ENCODE measurements at places on chromosomes 6 and 20. TPM values are rescaled to one million over a fixed set of nuclear protein-coding genes. Genes with fewer than 3 reads are reported as not detected.

PTPRT gene
- polyA plus RNA-seq = 0.56 TPM

TRIM40 gene
- 0.10 TPM for polyA plus RNA-seq

FOXP4 gene
- polyA plus RNA-seq = 45.7 TPM

DNA sequence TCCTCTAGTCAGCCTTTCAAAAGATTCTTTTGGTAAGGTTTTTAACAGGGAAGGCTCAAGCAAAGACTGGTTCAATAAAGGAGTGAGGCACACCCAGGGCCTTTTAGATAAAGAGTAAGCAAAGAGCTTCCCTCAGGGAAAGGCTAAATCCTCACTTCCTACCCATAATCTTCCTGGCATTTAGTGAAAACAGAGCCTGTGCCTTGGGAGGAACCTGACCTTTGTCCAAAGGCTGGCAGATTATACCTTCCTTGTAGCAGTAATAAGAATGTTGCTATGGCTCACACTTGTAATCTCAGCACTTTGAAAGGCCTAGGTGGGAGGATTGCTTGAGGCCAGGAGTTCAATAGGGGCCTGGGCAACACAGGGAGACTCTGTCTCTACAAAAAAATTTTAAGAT lies 280.1 kb upstream of the PLCB4 start:
- no peak for DNase-seq

DNA sequence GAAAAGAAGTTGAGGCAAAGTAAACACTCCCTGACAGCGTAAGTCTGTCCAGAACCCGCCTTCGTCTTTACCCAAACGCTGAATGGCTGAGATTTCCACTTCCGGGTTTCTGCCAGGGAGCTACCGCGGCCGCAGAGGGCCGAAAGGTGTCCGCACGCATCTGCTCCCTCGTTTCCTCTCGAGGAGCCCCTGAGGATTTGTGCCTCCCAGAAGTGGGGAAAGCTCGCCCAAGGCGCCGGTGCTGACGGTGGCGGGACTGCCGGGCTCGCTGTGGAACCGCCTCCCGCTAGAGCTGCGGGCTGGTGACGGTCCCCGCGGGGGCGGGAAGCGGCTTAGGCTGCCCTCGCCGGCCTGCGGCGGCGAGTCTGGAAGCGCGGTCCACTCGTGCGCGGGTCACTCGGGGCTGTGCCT lies 1760.2 kb upstream of the DEFB115 start:
- DNase-seq = no peak

- DNase-seq = peak; percentile 37
These were observed 67.2 kb upstream of the TBC1D7 start for GRCh38 chr6:13395272-13396237.

Data from renal pelvis (tissue), 12 donors.